ENCODE measurements at places on chromosomes 12 and 14.

- no peak for DNase-seq
These were observed 5.0 kb upstream of the TFCP2 start for GRCh38 chr12:51177897-51178296.

- no peak for DNase-seq
These were observed 574 bp downstream of the WNK1 start for GRCh38 chr12:752695-753610.

GRCh38 chr14:24086193-24086955, 7.7 kb upstream of the PCK2 start:
- DNase-seq = no peak

DNA sequence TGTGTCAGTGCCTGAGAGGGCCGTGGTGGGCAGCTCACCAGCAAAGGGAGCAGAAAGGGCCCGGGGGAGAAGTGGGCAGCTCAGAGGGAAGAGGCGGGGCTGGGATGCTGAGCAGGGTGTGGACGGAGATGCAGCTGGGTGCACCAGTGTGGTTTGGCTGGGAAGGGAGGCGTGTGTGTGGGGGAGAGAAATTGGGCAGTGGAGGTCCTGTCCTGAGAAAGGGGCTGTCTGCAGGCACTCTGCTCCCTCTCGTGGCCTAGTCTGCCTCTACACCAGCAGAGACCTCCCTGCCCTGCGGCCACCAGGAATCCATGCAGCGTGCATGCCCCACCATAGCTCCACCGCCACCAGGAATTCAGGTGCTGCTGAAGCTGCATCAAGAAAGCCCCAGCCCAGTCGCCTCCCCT, 6.4 kb downstream of the TMEM121 start:
- no peak for DNase-seq

- DNase-seq = no peak
These were observed 5.5 kb downstream of the PLEKHG6 start for GRCh38 chr12:6315704-6316597.

DNA sequence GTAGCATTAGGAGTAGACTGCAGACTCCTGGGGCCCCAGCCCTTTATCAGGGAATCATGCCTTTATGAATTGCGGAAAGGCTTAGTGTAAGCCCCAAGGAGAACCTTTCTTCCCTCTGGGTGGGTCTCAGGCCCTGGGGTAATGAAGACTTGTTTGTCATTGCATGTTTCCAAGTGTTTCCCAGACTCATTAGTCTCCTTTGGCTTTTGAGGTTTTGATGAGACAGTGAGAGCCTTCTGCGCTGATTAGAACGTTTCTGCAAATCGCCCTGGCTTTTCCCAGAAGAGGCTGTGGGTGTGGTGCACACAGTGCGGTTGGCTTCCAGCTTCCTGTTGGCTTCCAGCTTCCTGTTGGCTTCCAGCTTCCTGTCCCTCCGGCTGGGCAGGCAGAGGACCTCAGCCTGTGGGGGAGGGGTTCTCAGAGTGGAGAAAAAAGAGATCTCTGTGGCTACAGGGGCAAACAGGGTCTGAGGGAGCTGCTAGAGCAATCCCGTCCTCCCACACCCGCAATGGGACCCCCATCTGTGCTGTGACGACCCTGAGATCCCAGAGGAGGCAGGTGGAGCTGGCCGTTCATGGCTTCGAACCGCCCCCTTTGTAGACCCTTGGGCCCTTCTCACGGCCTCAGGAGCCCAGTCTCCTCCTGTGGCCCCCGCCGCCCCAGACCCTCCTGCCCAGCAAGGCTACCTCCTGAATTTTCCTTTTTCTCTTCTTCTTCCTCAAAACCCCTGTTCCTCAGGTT, 42.1 kb downstream of the GPR68 start:
- no peak for DNase-seq

- DNase-seq = no peak
These were observed 42.8 kb downstream of the ZC3H14 start for GRCh38 chr14:88605594-88605993.

All from cortex of kidney (tissue), 1 donor.